ENCODE measurements at places on chromosomes 2 and 18.

DNA sequence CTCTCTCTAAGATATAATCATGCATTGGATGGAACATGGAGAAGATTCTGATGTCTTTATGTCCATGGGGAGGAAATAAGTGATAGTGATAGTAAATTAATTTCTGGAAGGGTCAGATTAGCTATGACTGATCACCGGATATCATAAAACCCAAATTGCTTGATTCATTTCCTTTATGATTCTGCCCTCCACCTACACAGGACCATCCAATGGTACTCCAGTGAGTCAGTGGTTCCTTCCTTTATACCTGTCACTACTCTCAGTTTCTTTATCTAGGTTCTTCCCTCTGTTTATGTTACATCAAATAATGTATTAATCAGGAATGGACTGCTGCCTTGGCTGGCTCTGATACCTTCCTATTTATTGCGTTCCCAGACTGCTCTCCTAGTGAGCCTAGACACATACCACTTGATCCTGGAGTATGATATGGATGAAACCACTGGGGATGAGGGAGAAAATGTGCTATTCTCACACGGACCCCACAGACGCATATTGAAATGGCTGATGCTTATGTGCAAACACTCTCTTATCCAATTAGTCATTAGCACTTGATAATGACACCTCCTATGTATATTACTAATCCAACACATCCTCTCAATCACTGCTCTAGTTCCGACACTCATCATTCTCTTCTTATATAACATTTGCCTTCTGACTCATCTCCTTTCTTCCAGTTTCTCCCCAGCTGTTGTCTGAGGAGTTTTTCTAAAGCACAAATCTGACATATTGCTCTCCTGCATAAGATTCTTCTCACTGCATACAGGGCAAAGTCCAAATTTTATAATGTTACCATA, 315.6 kb downstream of the INSIG2 start:
- no peak for DNase-seq

- DNase-seq, result no peak
Measured at GRCh38 chr2:222774941-222775340, 85.9 kb upstream of the ACSL3 start.

DNA sequence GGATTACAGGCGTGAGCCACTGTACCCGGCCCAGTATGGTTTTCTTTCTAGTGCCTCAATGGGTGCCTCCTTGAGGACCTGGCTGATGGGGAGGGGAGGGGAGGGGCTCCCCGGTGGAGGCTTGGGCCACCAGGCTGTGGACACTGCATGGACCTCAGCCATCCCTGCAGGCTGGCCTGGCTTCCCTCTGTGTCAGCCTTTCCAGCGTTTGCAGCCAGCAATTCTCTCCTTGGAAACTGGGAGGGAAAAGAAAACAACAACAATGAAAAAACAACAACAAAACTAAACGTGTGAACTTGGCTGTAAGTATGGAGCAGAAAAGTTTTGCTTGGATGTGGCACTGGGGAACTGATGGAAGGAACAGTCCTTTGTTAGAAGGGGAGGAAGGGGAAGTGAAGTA, 159.3 kb downstream of the GLI2 start:
- DNase-seq, result no peak

DNA sequence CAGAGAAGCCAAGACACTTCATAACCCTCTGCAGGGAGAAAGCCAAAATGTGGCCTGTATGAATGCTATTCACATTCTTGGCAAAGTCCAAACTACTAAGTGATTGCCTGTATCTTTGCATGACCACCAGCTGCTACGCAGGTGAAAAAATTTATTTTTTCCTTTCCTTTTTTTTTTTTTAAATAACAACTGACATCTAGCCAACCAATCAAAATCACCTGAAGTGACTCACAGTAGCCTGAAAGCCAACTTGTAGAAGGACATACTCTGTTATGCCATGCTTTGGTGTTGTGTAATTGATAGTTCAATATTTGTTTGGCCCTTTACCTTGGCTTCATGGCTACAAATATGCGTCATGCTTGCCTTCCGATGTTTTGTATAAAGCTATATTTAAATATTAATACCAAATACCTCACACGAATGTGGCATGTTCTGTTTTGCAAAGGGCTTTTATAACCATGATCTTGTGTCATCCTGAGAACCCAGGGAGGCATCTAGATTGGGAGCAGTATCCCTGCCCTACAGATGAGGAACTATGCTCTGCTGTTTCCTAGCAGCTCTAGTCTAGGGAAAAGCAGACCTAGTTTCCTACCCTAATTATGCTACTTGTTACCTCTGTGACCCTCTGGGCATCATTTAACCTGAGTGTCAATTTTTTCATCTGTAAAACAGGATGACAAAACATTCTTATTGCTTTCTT, 102.1 kb downstream of the MYOM1 start:
- DNase-seq, result no peak

DNA sequence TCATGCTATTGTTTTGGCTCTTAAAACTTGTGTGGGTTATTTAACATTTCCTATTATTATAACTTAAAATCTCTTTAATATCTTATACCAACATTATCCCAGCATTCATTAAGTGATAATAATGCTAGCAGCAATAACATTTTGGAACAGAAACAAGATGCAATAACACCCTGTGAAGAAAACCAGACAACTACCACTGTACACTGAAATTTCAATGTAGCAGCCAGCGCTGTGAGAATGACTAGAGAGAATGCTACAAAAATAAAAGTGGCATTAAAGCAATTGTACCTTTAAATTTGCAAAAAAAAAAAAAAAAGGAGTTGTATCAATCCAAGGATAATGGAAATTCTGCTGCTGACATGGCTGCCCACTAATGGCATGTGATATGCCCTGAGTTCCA, 269.9 kb downstream of the TTC32 start:
- DNase-seq, result no peak

GRCh38 chr18:2304378-2305175, 266.7 kb downstream of the METTL4 start:
- no peak for DNase-seq

DNA sequence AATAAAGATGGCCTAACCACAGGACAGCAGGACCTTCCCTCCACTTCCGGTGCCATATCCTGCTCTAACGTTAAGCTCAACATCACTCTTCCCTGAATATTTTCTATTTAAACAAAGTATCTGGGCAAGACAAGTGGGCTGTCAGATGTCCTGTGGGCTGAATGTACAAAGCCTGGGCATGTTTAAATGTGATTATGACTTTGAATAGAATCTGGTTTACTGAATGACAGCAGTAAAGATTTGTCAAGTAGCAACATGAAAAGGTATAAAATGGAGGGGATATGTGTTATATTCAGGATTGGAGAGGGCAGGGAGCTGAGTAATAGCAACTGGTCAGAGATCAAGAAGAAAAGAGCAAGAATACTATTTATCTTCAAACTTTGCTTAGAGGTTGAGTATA, 540.9 kb downstream of the NRXN1 start:
- no peak for DNase-seq

GRCh38 chr2:181106229-181106628, 125.8 kb downstream of the UBE2E3 start:
- no peak for DNase-seq

- DNase-seq, result no peak
Measured at GRCh38 chr18:6746386-6746960, 17.0 kb downstream of the ARHGAP28 start.

DNA sequence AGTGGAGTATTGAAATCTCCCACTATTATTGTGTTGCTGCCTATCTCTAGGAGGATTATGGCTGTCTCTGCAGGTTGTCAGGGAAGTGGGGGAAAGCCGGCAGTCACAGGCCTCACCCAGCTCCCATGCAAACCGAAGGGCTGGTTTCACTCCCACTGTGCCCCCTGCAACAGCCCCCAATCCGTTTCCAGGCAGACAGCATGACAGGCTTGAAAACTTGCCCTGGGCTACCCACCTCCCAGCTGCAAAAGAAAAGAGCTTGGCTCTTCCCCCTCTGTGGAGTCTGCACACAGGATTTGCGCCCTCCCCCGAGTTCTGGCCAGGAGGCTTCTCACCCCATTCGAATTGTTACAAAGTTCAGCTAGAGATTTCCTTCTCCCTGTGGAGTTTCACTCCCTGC, 87.4 kb upstream of the MSTN start:
- no peak for DNase-seq

- DNase-seq, result no peak
Measured at GRCh38 chr2:29325544-29325943, 210.3 kb downstream of the CLIP4 start.

- no peak for DNase-seq
Measured at GRCh38 chr2:120541553-120541932, 194.1 kb upstream of the GLI2 start.

DNA sequence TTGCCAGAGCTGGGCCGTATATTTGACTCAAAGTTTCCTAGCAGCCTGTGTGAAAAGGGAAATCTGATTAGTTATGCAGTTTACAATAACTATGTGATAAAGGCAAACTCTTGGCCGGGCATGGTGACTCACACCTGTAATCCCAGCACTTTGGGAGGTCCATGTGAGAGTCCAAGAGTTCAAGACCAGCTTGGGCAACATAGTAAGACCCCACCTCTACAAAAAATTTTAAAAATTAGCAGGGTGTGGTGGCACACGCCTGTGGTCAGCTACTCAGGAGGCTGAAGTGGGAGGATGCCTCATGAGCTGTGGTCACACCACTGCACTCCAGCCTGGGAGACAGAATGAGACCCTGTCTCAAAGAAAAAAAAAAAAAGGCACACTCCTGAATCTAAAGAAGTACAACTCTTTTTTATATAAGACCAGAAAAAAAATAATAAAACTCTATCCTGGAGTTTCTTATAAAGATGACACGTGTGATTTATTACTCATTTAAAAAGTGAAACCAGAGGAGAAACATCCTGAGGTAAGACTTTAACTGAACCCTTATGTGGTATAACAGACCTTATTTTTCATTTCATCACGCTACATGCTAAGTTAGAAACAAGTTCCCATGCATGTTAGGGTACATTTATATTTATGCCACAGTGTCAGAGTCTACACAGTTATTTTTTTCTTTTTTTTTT, 32.6 kb upstream of the KCMF1 start:
- no peak for DNase-seq

DNA sequence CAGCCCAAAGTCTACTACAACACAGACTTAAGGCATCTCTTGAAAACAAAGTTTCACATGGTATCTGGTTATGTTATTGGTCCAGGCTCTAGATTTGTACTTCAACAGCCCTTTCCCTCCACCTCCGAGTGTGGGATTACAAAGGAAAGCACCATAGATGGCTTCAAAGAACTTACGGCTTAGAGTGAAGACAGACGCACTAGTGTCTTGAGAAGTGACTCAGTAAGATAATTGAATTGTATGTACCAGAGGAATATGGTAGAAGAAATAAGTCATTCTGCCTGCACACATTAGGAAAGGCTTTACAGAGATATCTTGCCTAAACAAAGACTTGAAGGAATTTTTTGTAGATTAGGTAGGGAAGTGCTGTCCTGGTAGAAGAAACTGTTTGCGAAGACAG, 392.3 kb upstream of the TNP1 start:
- DNase-seq, result no peak

DNA sequence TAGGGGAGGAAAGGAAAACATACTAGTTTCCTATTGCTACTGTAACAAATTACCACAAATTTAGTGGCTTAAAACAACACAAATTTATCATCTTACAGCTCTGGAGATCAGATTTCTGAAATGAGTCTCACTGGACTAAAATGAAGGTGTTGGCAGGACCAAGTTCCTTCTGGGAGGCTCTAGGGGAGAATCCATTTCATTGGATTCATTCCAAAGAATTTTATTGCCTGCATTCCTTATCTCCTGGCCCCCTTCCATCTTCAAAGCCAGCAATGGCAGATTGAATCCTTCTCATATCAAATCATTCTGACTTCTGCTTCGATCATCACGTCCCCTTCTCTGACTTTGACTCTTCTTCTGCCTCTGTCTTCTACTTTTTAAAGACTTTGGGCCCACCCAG, 250.9 kb downstream of the IRS1 start:
- no peak for DNase-seq

GRCh38 chr2:8607606-8608005, 74.2 kb upstream of the ID2 start:
- no peak for DNase-seq

DNA sequence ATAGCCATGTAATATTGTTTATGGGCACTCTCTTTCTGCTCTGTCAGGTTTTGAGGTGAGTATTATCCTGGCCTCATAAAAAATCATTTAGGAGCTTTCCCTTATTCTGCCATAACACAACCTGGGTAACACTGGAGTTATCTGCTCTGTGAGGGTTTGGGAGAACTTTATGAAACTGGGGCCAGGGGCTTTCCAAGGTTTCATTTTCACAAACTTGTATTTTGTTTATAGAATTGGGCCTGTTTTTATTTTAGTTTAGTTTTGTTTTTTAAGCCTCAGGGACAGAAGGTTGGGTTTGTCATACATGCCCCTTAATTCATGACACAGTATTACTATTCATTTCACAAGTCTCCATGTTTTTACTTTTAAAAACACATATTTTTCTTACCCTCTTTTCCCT, 83.5 kb downstream of the IRS1 start:
- no peak for DNase-seq

DNA sequence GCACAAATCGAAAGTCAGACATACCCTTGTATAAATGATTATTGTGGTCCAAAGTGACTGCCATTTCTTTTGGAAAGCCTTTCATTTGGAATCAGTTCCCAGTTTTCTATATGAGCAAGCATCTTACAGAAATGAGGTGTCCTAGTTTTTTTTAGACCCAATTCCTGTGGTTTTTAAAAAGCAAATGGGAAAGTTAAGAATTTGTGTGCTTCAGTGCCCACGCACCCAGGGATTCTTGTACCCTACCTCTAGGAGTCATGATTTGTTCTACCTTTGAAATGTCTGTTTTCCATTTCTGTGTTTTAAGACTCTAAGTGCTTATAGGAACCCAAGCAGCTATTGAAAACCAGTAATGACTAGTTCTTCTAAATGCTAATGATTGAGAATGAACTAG, 218.1 kb downstream of the CAMKMT start:
- no peak for DNase-seq

DNA sequence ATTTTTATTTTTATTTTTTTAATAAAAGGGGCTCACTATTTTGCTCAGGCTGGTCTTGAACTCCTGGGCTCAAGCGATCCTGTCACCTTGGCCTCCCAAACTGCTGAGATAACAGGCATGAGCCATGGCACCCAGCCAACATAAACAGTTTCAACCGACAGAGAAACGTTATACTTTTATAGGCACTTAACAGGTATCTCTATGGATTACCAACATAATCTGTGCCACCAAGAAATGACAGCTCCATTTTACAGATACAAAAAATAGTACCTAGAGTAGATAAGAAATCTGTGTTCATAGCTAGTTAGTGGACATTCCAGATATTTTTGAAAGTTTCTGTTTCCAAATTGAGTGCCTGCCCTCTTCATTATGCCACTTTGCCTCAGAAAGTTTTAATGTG, 1316.7 kb downstream of the LRP1B start:
- no peak for DNase-seq

DNA sequence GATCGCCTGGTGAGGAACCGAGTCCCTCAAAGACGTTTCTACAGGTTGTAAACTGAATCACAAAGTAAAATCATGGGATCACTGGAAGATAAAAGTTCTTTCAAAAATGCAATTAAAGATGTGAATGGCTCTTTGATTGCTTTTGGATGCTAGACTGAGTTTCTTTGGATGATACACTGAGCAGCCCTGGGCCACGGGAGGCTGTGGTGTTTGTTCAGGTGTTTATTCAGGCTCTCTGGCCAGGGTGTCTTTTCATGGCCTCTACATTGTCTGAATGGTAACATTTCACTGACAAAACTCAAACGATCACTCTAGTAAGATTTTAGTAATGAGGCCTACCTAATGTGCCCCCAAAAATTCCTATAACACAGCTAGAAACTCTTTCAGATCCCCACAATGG, 48.4 kb upstream of the SPATS2L start:
- no peak for DNase-seq

Data from iPS-NIHi11 (cell line).